ENCODE measurements at places on chromosomes 2 and 18.

DNA sequence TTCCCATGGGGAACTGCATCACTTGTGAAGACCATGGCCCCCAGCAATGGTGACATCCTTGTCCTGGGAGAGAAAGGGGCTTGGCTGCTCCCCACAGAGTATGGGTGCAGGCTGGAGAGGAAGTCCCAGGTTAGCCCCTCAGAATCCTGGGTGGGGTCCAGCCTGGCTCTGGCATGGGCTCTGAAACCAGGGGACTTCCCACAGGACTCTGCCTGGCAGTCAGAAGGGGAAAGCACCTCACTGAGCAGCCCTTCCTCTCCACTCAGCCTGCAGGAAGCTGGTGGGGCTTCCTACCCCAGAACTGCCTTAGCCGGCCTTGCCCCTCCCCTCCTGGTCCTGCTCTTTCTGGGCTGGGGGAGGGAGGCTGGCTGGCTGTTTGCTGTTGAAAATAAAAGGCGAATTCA is 3.7 kb downstream of the NEURL3 start:
- no peak for DNase-seq

- DNase-seq, result no peak
These were observed 11.3 kb downstream of the NCL start for GRCh38 chr2:231452799-231453508.

DNA sequence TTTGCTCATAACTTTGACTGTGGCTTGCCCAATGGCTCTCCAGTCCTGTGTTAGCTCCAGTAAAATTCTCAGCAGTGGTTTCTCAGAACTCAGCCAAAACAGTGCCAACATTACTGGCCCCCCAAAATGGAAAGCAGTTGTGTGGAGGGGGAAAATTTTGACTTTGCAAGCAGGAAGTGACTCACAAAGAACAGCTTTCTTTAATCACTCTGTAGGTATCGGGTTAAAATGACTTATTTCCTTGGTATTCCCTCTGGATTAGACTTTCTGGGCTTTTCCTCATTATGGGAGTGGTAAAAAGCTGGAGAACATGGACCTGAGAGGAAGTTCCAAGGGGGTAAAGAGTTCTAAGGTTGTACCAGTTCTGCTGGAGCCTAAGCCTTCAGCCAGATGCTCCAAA is 175.7 kb upstream of the RND3 start:
- DNase-seq, result peak; percentile 80

GRCh38 chr2:202149155-202149762 is 76.2 kb downstream of the KIAA2012 start:
- no peak for DNase-seq

DNA sequence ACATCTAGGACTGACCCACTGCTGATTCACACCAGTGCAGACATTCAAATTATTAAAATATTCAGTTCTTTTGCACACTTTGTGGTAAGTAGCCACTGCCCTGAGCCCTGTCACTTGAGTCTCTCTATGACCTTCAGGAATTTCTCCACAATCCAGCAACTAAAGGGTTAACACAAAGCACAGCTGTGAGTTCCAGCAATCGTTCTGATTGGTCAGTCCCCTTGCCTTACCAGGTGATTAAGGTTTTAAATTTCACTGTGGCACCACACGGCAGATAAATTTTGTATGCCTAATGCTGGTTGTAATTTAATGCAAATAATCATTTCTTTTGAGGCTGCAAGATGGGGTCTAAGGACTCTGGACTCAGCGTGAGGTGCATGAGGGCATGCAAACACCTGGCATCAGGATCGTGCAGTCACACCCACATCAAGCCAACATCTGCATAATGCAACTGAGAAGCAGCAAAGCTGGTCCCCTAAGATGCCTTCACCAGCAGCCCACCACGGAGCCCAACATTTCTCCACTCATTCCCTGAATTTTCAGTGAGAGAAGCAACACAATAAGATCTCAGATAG is 36.6 kb downstream of the SLC14A1 start:
- DNase-seq, result no peak

DNA sequence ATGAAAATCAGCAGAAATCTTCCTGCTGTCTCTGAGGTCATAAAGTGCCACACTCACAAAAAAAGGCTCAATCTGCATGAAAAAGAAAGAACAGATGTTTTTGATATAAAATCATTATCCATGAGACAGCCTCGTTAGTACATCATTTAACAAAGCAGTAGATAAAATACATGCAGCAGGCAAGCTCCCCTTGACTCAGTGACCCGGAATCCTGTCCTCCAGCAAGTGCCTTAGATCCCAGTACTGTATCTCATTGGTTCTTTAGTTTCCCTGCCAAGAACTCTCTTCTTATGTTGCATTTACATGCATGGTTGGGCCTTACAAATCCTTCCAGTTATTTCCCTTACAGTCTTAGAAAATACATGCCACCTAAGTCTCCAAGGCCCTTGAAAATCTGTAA is 148.9 kb upstream of the CCDC195 start:
- peak; percentile 10 for DNase-seq

DNA sequence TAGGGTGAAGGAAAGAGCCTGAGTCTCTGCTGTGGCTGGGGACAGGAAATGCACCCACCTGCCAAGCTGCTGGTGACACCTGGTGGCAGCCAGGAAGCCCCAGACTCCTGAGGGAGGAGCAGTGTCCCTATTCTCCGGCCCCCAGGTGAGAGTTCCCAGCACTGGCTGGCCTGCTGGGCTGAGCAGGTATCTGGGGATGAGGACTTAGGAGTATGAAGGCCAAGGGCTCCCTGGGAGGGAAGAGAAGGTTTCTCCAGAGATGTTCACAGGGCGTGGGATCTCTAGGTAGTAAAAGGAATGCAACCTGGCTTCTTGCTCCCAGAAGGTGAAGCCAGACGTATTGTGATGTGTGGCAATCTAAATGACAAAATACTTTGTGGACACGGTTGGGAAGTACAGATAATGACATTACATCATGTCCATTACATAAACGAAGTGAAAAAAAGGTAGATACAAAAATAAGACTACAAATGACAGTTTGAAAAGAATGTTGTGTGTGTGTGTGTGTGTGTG is 75.8 kb upstream of the SLC1A4 start:
- no peak for DNase-seq

GRCh38 chr2:71510196-71510807 is 56.9 kb downstream of the DYSF start:
- DNase-seq, result peak; percentile 27

GRCh38 chr2:24576617-24577016 is 85.6 kb downstream of the NCOA1 start:
- DNase-seq, result no peak

DNA sequence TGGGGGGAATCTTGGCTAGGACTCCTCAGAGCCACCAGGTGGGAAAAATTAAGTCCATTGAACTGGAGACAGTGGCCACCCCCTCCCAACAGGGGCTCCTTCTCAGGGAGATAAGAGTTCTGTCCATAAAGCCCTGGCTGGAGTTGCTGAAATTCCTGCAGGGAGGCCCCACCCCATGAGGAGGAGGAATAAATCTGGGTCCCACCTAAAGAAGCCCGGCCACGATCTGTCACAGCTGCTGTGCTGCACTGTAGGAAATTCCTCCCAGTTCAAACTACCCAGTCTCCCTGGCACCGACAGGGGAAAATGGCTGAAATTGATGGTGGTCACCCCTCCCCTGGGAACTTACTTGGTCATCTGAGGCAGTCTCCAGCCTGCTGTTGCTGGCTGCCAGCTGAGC is 215.0 kb downstream of the THSD7B start:
- DNase-seq, result no peak

GRCh38 chr2:109166811-109167210 is 37.8 kb downstream of the SH3RF3 start:
- no peak for DNase-seq

DNA sequence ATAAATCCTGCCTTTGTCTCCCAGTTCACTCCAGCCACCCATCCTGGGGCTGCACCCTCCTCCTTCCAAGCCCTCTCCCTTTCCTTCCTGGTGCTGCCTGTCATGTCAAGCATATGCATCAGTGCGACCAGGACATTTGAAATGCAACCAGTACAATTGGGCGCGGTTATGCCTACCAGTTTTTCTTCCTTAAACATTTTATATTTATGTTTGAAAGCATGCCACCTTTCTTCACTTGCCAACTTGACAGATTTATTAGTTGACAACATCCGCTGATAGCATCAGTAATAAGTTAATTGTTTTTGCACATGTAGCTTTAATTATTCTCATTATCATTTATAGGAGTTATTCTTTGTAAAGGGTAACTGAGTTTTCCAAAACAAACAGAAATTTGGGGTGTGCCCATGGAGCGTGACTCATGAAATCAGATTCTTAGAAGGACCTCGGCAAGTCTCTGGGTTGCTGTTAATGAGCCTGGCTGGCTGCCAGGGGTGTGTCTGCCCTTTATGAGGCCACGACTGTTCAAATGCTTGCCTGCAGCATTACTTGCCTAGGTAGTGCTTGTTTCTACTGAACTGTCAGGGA is 32.8 kb upstream of the IL1B start:
- peak; percentile 82 for DNase-seq

DNA sequence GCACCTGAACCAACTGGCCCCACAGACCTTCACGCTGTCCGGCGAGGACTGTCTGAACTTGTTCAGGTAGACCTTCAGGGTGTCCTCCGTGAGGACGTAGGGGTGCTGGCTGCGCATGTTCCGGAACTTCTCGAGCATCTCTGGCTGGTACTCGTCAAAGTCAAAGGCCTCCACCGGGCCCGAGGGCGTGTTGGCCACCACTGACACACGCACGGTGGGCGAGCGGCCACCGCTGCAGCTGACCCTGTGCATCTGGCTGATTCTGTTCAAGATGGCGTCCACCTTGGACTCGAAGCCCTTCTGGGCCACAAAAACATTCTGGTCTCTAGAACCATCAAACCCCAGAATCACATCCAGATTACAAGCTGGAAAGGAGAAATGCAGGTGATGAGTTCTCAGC is 48.3 kb downstream of the COL6A3 start:
- no peak for DNase-seq

GRCh38 chr2:70822843-70823242 is 2.4 kb upstream of the CLEC4F start:
- no peak for DNase-seq

DNA sequence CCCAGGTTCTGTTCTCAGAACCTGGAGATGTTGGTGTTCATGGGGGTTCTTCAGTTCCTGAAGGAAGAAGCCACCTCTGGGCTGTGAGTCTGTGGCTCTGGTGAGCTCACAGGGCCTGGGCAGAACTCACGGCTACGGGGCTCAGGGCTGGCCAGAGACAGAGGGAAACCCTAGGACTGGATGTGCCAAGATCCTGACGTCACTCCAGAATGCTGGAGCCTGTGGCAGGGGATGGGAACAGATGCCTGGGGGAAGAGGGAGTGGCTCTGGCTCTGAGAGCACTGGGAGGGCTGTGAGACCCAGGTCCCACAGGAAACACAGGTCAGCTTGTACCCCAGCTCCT is at the start of gene OTOF:
Gene OTOF (minus strand): TSS at position 214 of the 343 bp plus-strand sequence.
- peak; percentile 64 for DNase-seq
